ENCODE measurements at places on chromosomes 7 and 10. TPM values are rescaled to one million over a fixed set of nuclear protein-coding genes. Genes with fewer than 3 reads are reported as not detected.

DNA sequence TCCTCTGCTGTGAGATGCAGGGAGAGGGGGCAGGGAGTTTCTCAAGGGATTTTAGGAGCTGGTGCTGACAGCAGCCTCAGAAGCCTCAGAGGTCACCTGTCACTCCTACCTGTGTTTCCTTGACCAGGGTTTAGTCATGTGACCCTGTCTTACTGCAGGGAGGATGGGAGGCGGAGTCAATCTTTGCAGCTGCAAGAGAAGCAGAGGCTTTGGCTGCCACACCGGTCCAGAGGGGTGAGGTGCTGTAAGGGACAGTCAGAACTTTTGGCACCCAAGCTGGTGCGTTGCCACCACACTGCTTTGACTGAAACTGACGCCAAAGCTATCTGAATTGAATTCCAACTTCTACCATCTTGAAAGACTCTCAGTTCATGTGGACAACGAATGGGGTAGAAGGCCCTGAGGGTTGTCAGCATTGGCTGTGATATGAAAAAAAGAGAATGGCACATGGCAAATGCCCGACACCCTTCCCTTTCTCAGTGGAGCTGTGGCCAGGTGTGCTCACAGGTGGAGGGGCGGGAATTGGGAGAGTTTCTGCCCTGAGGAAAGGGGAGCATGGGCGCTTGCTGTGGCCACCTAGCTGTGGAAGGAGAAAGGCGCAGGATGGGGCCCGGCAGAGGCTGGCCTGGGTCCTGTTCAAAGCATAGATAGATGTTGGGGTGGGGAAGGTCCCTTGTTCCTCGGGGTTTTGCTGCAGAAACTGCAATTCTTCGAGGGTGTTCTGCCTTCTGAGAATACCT is 69.3 kb downstream of the ARHGAP22 start:
- no peak overlapping the region for H3K27ac ChIP-seq
- peak; percentile 26 for DNase-seq
- H3K36me3 ChIP-seq: no peaks in the 10 kb centered on the region
- H3K4me1 ChIP-seq: no peaks in the 10 kb centered on the region

Gene OR2A12
- not detected for total RNA-seq

GRCh38 chr10:90430186-90430585 is 427.7 kb downstream of the HTR7 start:
- no peak overlapping the region for H3K4me3 ChIP-seq
- H3K36me3 ChIP-seq: no peaks in the 10 kb centered on the region
- DNase-seq: no peak
- H3K27me3 ChIP-seq: no peaks in the 10 kb centered on the region
- no peaks in the 10 kb centered on the region for H3K4me1 ChIP-seq

GRCh38 chr10:121053151-121053550 is 202.0 kb downstream of the WDR11 start:
- H3K27me3 ChIP-seq: peaks cover 3% of the 10 kb centered on the region
- no peak overlapping the region for H3K4me3 ChIP-seq
- H3K4me1 ChIP-seq: no peaks in the 10 kb centered on the region

DNA sequence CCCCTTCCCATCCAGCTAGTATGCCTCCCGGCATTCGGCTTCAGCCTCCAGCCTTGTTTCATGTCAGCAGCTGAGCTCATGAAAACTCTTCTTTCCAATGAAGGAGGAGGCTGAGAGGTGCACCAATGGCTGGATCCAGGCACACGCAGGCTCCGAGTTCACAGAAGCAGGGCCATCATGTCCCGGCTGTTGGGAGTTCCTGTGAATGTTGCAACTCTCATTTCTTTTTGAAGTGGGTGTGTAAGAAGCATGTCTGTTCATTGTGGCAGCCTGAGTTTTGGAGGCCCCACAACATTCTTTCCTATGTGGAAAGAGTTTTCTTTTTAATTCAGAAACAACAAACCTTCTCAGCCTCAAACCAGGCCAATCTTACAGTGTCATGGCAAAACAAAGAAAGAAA is 89.7 kb downstream of the PTPRE start:
- no peaks in the 10 kb centered on the region for H3K36me3 ChIP-seq
- no peaks in the 10 kb centered on the region for H3K27me3 ChIP-seq
- DNase-seq: no peak
- H3K4me3 ChIP-seq: no peak overlapping the region
- no peak overlapping the region for H3K27ac ChIP-seq

DNA sequence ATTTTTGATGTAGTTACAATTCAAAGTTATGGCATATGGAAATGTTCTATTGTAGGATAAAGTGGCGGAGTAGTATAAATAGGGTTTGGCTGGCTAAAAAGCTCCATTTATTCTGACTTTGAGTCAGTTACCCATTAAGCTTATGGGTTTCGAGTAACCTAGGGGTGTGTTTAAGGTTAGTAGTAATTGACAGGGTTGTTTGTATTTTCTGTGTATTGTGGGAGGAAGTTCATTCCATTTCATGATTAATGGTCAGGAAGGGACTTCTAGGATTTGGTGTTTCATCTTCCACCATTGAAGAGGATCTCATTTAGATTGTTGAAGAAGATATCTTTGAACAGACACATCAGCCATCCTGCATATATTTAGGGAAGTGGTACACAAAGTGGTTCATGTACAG is 75.0 kb downstream of the BICC1 start:
- H3K27me3 ChIP-seq: no peaks in the 10 kb centered on the region
- H3K4me3 ChIP-seq: no peak overlapping the region
- no peaks in the 10 kb centered on the region for H3K4me1 ChIP-seq
- no peak for DNase-seq
- H3K27ac ChIP-seq: no peak overlapping the region
- H3K36me3 ChIP-seq: no peaks in the 10 kb centered on the region

Gene SLC26A3
- total RNA-seq: 0.19 TPM

DNA sequence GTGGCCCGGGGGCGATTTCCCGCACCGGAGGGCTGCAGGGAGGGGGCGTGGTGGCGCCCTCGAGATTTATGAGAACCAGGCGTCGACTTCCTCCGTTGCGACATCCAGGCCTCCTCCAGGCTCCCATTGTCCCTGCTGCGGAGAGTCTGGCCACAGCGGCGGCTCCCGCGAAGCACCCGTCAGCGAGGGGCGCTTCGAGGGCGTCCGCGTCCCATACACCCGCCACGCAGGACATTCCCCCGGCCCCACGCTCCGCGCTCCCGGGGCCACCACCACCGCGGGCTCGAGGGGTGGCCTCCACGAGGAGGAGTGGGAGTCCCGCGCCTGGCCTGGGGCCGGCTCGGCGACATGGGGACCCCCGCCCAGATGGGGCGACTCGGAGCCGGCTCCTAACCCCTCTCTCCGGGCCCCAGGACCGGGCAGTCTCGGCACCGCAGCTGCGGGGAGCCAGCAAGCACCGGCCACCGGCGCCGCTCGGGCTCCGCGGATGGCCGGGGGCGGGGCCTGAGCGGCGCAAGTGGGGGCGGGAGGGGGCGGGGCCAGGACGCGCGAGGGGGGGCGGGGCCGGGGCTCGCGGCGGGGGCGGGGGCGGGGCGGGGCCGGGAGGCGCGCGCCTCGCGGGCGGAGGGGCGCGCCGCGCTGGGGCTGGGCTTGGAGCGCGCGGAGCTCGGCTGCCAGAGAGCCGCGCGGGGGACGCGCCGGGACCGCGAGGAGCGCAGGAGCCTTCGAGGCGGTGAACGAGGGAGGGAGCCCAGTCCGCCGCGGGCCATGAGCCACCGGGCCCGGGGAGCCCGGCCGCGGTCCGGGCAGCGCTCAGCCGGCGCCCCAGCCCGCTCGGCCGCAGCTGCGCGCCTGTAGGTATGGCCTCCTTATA is at the start of gene SH2B2:
Gene SH2B2, plus strand, starts transcription at position 632 of the 874 bp plus-strand sequence. CDS start 13,683 bp downstream, outside the sequence.
- no peaks in the 10 kb centered on the region for H3K36me3 ChIP-seq
- peak within 1 kb of the TSS; percentile 73 for H3K4me3 ChIP-seq
- H3K27ac ChIP-seq: peak within 1 kb of the TSS; percentile 75

Gene ANKRD2
- total RNA-seq: not detected

Gene ZFAND4
- total RNA-seq: 11.4 TPM

DNA sequence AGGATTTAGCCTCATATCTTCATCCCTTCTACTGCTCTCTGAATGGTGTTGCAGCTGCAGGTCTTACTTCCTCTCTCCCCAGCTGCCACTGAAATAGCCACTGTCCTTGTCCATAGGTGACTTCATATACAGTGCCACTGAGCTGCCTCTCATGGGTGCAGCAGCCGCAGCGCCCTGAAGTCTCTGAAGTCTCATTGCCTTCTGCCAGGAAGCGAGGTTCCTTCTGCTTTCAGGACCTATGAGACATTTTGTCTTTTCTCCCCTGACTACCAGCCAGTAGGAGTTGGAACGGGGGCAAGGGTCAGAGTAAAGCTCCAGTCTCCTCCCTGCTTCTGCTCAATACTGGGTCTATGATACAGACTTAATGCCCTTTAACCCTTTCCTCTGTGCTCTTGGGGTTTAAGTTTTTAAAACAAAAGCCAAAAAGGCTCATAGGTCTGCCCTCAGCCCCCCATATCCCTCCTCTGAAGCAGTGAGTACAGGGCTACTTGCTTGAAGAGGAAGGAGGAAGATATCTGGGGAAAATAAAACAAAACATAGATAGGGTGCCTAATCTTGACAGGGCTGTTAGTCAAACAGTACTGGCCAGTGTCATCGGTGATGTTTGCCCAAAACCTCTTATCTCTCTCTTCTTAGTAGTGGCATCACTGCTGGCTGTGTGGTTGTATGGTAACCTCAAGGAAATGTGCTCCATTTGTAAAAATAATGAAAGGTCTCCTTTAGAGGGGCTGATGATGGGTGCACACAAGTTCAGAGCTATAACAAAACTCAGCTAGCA is 7.1 kb downstream of the PLCE1 start:
- no peak for DNase-seq
- no peaks in the 10 kb centered on the region for H3K27me3 ChIP-seq
- H3K4me1 ChIP-seq: no peaks in the 10 kb centered on the region
- no peak overlapping the region for H3K27ac ChIP-seq

GRCh38 chr7:24141874-24142509 is 142.0 kb upstream of the NPY start:
- no peaks in the 10 kb centered on the region for H3K27me3 ChIP-seq
- H3K36me3 ChIP-seq: no peaks in the 10 kb centered on the region
- no peak overlapping the region for H3K27ac ChIP-seq
- no peak for DNase-seq

DNA sequence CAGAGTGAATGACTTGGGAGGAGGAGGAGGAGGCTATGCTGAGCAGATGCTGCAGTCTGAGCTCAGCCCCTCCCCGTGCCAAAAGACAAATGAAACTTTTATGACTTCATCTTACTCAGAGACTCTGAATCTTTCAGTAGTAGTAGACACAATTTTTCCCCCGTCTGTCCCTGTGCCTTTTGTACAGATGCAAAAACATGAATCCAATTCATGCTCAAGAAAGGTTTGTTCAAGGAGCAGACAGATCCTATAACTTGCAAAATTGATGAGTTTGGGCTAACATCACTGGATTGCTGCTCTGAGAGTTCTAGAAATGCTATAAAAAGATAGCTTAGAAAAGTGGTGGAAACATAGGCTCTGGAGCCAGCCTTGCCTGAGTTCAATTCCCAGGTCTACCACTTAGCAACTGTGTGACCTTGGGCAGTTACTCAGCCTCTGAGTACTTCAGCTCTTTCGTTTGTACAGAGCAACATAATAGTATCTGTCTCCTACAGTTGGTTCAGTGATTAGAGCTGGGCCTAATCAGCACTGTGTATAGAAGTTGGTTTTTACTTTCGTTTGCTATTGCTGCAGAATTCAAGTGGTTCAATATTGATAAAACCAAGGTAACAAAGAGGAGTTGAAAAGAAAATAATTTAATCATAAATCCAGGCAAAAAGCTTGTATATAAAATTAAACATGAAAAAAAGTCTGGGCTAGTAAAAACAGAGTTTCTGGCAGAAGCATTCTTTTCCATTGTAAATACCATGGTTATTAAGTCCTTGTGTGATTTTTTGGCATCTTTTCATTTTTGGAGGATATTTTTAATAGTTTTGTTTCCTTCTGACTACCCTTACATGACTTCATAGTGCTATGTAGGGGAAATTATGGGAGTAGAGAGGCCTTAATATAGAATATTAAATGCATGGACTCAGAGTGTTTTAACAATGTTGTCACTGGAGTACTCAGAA is 174.2 kb upstream of the ZNF32 start:
- peak overlapping the region; percentile 10 for H3K27ac ChIP-seq
- H3K36me3 ChIP-seq: no peaks in the 10 kb centered on the region

Gene YAE1
- 9.4 TPM for total RNA-seq

Gene PCDH15
- 0.05 TPM for total RNA-seq

- no peak for DNase-seq
- H3K4me3 ChIP-seq: no peak overlapping the region
- no peak overlapping the region for H3K27ac ChIP-seq
- no peaks in the 10 kb centered on the region for H3K36me3 ChIP-seq
- H3K27me3 ChIP-seq: no peaks in the 10 kb centered on the region
Measured at GRCh38 chr10:131795761-131796160, 105.0 kb upstream of the PPP2R2D start.

DNA sequence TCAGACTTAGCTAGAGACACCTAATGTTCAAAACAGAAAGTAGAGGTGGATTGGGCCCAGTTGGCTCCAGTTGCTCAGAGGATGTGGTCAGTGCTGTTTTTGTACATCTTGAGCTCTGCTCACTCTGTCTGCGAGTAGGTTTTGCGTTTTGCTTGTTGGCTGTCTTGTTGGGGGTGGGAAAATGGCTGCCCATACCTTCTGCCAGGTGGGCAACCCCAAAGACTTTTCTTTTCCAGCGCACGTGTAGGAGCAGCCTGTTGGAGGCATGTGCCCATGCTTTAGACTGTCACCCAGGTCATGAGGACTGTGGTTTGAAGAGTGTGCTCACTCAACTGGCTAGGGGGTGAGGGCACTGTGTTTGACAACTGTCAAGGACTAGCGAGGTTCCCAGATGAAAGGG is 73.9 kb downstream of the KAT6B start:
- no peak overlapping the region for H3K27ac ChIP-seq
- H3K4me3 ChIP-seq: no peak overlapping the region
- DNase-seq: no peak
- H3K27me3 ChIP-seq: no peaks in the 10 kb centered on the region
- H3K36me3 ChIP-seq: no peaks in the 10 kb centered on the region
- no peaks in the 10 kb centered on the region for H3K4me1 ChIP-seq

Data from liver (tissue), 10 donors.